NCI-H446 treated with DMSO at 0.1 percent for 48 hours (cell line): ENCODE measurements at places on chromosomes 6 and 20.

DNA sequence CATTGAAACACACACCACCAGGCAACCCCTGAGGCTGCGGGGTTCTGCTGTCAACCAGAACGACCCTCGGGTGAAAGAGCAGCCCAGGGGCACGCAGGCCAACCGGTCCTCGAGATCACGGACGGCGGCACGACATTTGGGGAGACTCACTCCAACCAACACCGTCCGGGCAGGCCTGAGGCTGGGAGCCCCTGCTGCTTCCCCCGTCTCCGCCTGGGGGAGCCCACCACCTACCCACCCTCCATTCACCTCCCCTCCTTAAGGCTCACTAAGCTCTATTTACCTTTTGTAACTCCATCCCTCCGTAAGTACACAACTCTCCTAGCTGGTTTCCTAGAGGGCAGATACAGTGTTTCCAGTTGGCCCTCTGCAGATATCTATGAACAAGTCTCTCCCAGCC is 971.3 kb upstream of the DEFB115 start:
- no peak for DNase-seq

DNA sequence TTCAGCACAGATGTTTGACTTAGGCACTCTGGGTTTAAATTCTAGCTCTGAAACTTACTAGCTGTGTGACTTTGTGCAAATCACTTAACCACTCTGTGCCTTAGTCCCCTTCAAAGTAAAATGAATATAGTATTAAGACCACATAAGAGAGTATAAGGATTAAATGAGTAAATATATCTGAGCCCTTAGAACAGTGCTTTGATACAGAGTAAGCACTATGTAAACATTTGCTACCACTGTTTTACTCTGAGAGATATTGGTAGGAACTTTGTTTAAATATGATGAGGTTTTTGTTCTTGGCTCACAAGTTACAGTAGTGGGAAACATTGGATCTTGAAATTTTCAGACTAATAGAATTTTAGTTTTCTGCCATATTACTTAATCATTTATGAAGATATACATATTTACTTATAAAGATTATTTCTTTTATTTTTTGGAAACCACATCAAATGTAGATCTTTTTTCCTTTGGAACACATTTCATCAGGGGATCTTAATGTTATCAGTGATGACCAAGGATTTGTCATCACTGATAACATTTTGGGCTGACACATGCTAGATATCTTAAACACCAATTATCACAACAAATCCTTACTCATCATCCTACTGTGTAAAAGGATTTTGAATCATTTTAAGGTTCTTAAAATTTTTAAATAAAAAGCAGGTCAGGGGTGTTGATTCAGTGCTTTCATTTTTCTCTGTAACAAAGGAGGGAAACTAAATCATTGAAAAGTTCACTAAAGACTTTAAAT is 226.2 kb downstream of the EYA4 start:
- DNase-seq: no peak

DNA sequence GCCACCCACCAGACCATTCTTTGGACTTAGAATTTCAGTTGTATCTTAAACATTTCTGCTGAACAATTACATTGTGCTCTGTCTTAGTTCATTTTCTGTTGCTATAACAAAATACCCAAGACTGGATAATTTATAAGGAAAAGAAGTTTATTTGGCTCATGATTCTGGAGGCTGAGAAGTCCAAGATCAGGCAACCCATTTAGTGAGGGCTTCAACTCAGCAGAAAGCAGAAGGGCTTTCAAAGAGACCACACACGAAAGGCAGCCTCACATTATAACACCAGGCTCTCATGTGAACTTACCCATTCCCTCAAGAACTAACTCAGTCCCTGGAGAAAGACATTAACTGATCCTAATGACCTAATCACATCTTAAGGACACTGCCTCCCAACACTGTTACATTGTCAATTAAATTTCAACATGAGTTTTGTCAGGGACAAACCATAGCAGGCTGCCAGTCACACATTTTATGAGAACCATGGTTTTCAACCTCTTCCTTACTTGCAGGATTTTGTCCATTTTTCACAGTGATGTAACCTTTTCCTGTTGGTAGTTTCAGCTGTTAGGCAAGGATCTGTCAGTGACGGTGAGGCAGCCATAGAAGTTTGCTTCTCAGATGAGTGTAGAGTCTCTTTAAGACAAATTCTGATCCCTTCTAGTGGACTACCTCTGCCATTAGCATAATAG is 399.6 kb upstream of the SOX4 start:
- DNase-seq: no peak

DNA sequence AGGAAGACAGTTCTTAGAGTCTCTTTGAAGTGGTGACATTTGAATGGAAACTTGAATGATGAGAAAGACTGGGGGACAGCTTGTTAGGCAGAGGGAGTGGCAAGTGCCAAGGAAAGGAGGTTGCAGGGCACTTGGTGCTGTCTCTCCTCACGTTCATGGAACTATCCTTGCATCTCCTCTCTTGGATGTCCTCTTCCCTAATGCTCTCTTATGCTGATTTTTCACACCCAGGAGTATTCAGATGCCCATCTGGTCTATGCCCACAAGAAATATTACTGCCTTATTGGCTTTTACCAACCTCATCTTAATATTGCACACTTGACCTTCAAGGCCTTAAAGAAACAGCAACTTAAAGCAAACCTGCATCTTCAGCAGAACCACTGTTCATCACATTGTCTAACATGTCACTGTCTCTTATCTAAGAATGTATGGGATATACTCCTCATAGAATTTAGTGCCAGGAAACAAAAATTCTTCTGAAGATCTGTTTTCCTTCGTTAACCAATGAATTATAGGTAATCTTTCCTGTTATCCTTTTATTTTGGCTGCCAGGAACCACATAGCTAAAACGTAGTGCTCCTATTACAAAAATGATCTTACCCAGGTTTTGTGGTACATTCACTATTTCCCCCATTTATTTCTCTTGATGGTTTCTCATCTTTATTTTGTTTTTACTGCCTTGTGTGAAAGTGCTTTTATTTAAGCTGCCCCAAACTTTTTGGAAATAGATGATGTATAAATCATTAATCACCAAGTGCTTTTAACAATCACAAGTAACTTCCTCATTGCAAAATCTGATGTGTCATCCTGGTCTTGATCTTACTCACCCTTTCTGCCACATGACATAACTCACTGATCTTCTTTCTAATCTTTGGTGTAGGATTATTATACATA is 12.8 kb downstream of the RGS17 start:
- no peak for DNase-seq

DNA sequence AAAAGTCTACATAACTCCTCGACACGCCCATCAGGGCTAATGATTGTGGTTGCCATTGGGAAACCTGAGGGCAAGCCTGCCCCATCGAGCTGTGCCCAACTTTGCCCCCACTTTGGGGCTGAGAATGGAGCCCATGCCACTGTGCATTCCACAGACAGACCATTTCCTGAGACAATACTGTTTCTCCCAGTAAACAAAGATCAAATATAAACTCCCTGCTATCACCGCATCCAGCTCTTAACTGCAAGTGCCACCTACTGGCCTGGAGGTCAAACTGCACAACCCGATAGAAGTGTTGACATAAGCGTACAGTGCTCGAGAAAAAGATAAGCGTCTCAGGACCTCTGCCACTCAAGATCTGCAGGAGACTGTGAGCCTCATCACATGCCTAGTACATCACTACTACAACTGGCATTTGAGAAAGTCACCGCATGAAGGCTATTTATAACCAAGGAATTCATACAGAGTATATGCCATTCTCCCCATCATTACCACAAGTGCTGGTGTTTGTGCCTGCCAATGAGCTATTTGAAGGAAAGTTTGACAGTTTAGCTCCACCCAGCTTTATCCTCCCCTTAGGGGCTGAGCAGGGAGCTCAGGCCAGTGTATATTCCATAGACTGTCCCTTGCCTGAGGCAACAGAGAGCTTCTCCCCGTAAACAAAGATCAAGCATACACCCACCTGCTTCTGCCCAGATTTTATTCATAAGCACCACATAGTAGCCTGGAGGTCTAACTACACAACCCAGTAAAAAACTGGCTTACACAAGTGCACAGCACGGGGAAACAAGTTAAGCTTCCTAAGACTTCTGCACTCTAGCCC is 4.5 kb upstream of the DEFB126 start:
- DNase-seq: no peak

GRCh38 chr6:35419417-35419816 is 32.7 kb upstream of the FANCE start:
- DNase-seq: no peak

- no peak for DNase-seq
Observed at GRCh38 chr20:47290666-47291430, 65.7 kb downstream of the ZMYND8 start.

DNA sequence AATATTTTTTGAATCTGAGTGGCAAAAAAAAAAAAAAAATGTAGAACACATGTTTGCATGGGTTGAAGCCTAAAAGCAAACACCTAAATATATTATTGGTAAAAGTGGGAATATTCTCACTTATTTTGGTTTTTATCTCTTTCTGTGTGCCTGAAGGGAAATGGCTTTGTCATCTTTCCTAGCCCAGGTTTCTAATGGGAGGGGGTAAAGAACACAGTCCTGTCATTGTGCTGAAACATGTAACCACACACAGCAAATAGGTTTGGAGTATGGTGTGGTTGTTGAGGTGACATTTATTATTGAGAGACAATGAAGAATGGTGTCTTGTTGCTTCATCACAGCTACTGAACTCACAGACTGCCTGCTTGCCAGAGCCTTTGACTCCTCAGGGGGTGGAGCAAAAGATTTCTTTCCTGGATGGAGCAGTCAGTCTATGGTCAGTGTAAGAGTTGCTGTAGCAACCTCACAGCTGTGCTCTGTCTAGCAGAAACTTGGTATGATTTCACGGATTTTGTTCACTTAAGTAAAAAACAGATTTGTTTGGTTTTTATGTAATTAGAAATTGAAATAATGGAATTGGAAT is 70.2 kb downstream of the CEP57L1 start:
- no peak for DNase-seq

DNA sequence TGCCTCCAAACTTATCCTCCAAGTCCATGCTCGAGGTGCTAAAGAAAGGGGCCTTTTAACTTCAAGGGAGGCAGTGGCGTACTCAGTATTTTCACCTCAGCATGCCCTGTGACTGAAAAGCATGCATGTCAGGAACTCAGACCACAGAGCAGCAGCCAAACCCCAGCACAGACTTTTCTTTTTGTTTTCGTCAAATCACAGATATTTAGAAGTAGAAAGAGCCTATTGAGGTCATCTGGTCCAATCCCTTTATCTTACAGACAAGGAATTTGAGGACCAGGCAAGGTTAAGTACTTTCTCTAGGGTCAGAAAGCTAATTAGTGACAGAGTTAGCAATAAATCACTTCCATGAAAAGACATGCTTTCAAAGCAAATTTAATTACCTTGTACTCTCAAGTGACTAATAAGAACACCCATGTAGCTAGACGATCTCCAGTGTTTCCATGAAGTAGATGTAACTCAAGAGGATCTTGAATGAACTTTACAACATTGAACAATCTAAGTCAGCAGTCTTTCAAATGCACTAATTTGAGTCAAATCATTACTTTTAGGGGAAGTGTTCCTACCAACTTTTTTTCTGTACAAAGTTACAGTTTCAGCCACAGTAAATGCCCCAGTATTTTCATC is 35.9 kb downstream of the MOXD1 start:
- DNase-seq: no peak

DNA sequence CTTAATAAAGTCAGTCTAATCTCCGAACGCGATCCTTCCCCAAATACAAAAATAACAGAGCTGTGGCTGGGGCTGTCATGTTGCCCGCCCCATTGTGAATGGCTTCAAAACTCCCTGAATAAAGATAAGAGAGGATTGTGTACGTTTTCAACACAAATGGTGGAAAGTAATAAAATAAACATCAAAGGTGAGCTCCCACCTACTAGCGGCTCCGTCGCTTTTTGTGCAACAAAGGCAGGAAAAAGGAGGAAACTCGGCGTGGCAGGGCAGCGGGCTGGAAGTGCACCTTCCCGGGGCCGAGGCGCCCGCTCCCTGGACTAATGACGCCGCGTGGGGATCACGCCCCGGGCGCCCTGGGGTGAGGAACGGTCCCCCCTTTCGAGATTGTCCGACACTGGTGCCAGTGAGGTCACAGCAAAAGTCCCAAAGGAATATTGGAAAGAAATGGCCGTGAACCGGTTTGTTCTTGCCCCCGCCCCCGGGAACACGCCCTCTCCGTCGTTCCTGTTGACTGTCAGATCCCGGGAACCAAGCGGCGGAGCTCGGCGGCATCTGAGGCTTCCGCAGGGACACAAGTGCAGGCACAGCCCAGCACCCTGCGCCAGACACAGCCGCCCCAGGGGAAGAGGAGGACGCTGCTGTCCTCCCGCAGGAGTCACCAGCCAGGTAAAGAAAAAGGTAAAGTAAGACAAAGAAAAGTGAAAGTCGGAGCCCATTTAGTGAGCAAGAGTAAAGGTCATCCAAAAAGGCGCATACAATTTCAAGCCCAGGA is 1.1 kb upstream of the FOXQ1 start:
- DNase-seq: no peak

DNA sequence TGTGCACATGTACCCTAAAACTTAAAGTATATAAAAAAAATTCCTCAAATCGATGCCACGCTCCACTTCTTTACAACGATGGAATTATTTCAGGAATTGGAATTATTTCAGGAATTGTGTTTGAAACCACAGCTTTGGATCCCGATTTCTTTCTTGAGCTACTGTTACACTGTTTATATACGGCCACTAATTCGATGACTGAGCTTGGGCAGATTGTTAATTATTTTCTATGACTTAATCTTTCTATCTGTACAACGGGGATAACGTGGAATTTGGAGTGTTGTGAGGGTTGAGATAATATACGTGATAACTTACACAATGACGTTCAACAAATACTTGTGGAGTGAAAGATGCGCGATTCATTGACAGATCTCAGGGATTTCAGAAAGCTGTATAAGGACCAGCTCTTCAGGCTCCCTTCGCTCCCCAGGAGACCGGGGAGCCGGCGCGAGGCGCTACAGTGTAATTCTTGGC is 171.3 kb downstream of the SLC16A10 start:
- DNase-seq: no peak

- no peak for DNase-seq
Observed at GRCh38 chr6:25366903-25367545, 87.8 kb downstream of the CARMIL1 start.

- DNase-seq: no peak
Observed at GRCh38 chr6:113121571-113121970, 735.6 kb upstream of the MARCKS start.
